ENCODE measurements at places on chromosomes 3 and 15. TPM values are rescaled to one million over a fixed set of nuclear protein-coding genes. Genes with fewer than 3 reads are reported as not detected.

SCAMP2 gene
- total RNA-seq, result 115 TPM

FAM98B gene
- 24.8 TPM for total RNA-seq

LSAMP gene
- total RNA-seq, result 24.6 TPM

MAGEL2 gene
- total RNA-seq, result 0.14 TPM

DNA sequence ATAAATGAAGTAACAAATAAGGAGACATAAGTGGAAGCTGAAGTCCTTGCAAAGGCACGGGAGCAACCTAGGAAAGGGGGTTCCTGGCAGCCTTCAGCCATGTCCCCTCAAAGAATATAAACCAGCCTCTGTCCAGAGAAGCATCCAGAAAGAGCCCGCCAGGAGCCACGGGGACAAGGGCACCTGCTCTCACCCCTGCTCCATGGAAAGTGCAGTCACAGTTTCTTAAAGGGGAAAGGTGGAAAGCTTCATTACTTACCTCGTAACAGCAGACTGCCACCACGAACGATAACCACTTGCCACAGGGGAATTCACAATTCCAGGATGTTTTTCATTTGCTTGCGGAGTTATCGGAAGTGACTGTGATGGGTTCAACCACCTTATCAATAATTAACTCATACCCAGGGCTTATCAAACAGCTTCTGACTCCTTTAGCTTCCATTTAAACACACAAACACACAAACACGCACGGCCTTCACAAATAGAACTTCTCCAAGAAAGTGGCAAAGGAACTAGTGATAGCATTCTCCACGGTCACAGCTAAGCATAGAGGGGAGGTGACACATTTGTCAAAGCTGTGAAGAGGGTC is 134.2 kb upstream of the IGF1R start:
- no peaks in the 10 kb centered on the region for H3K4me1 ChIP-seq
- no peak overlapping the region for H3K27ac ChIP-seq
- H3K36me3 ChIP-seq, result no peaks in the 10 kb centered on the region
- H3K27me3 ChIP-seq, result no peaks in the 10 kb centered on the region
- H3K4me3 ChIP-seq, result no peak overlapping the region
- DNase-seq, result no peak

DNA sequence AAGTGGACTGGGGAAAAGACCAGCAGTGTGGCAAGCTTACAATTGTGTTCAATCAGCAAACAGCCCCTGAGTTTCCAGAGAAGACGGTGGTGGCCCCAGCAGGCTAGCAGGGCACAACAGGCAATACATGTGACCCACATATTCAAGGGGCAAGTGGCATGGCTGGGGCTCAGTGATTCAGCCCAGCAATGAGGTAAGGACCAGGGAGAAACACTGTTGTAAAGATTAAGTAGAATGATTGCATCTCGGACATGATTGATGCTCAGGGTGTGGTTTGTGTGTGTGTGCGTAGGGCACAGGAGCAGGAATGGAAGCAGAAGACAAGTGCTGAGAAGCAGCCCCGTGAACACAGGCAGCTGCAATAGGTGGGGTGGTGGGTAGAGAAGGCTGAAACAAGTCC is 37.9 kb downstream of the KLHL6 start:
- no peak overlapping the region for H3K4me3 ChIP-seq
- H3K4me1 ChIP-seq, result no peaks in the 10 kb centered on the region
- H3K36me3 ChIP-seq, result no peaks in the 10 kb centered on the region
- no peak for DNase-seq
- no peaks in the 10 kb centered on the region for H3K27me3 ChIP-seq

GRCh38 chr15:79337591-79337990 is 26.7 kb downstream of the TMED3 start:
- peaks cover 5% of the 10 kb centered on the region for H3K4me1 ChIP-seq
- no peaks in the 10 kb centered on the region for H3K36me3 ChIP-seq
- H3K27ac ChIP-seq, result no peak overlapping the region
- H3K4me3 ChIP-seq, result no peak overlapping the region
- H3K27me3 ChIP-seq, result no peaks in the 10 kb centered on the region

DNA sequence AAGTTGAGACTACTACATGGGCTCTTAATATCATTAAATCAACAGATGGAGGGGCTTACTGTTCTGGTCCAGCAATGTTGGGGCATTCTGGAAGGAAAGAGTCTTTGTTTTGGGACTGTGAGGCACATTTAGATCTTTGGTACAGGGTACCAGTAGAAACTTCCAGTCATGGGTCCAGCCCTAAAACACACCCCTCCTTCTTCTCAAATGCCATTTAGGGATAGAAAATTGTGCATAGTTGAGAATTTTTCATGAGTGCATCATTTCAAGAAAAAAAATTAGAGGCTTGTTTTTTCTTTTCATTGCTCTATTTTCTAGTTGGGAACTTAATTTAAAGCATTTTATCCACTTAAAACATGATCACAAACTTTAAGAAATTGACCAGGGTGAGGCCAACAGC is 4.1 kb upstream of the RTP1 start:
- H3K4me1 ChIP-seq, result no peaks in the 10 kb centered on the region
- H3K27ac ChIP-seq, result no peak overlapping the region
- H3K4me3 ChIP-seq, result no peak overlapping the region
- no peaks in the 10 kb centered on the region for H3K36me3 ChIP-seq

DNA sequence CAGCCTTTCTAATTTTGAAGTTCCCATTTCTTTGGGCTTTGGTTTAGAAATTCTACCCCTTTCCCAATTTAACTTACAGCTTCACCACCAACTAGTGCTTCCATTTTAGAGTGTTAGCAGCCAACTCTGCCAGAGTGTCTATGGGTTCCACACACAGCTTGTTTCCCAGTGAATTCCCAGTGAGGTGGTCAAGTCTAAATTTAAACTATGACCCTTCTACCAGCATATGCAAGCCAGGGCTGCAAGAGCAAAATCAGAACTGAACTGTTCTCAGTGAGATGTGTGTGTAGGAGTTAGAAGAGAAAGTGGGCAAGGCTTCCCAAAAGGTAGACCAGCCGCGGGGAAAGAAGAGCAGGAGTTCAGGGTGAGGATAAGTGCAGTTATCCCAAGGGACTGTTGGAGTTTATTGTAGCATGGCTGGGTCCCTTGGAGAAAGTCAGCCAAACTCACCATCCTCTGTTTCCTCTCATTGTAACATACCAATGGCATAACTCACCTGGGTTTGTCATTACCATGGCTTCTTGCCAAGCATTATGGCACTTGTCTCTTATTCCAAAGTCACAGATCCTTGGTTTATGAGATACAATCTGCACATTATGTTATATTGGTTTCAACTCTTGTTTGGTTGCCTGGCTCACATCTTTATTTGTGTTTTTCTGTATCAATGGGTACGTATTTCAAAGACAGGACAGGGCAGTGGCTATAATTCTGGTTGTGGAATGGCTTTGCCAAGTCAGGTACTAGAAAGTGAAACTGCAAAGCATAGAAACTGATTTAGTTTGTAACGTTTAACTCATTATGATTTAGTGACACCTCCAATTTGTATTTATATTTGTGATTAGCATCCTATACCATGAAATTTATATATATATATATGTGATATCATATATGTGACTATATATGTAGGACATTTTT is 130.2 kb upstream of the UMPS start:
- H3K36me3 ChIP-seq, result no peaks in the 10 kb centered on the region
- no peak overlapping the region for H3K4me3 ChIP-seq
- no peak overlapping the region for H3K27ac ChIP-seq
- no peak for DNase-seq
- no peaks in the 10 kb centered on the region for H3K4me1 ChIP-seq

DNA sequence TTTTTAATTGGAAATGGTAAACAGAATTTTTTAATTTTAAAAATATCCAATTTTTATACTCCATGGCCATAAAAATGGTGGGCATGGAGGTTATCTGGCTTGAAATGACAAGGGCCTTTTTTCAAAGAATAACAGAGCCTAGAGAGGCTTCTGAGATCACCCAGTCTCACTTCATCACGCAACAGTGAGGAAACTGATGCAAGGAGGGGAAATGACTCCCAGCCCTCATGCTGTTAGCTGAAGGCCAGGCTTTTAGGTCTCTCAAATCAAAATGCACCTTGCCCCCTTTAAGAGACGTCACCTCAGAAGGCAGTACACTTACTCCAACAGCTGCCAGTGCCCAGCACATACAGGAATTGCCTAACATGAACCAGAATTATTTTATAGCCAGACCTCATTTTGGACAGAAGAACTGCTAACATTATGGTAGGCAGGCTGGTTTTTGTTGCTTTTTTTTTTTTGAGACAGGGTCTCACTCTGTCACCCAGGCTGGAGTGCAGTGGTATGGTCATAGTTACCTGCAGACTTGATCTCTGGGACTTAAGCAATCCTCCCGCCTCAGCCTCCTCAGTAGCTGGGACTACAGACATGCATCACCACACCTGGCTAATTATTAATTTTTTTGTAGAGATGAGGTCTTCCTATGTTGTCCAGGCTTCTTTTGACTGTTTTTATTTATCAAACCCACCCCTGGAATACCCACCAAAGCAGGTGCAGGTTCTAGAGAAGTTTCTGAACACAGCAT is 9.1 kb downstream of the RAB43 start:
- no peak for DNase-seq
- no peak overlapping the region for H3K27ac ChIP-seq
- no peaks in the 10 kb centered on the region for H3K27me3 ChIP-seq
- peaks cover 23% of the 10 kb centered on the region for H3K4me1 ChIP-seq

DNA sequence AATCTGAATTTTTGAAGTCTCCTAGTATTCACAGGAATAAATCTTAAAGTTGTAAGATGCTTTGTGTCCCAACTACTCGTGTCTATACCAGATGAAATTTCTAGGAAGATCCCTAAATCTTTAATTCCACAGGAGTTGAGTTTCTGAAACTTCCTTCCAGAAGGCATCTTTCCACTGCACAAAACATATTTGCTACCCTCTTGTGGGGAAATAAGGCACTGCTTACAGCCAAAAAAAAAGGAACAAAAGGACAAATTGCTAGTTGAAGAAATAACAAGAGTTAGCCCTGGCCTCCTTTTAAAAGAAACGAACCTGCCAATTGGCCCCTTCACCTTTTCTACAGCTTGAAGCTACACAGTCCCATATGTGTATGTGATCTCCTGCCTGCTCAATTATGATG is 54.0 kb downstream of the TAFA4 start:
- H3K36me3 ChIP-seq, result no peaks in the 10 kb centered on the region
- no peak for DNase-seq
- H3K4me1 ChIP-seq, result no peaks in the 10 kb centered on the region
- no peak overlapping the region for H3K27ac ChIP-seq

DNA sequence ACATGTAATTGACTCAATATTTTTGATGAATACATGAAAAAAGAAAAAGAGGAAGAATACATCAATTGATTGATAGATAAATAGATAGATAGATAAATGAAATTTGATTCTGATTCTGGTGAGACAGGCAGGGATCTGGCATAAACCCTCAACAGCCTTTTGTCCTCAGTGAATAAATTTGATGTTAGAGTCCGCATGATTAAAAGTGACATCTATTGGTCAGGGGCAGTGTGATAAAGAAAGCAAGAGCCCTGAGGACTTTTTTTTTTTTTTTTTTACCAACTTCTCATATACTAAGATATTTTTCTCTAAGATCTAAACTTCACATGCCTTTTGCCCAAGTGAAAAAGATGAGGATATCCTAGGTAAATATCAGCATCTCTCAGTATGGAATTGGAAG is 216.4 kb downstream of the LRRC3B start:
- H3K4me1 ChIP-seq, result no peaks in the 10 kb centered on the region
- H3K27me3 ChIP-seq, result no peaks in the 10 kb centered on the region
- no peak for DNase-seq
- no peak overlapping the region for H3K27ac ChIP-seq

GRCh38 chr3:61333192-61333961 is 82.1 kb upstream of the FHIT start:
- no peak overlapping the region for H3K27ac ChIP-seq
- DNase-seq, result no peak
- H3K27me3 ChIP-seq, result no peaks in the 10 kb centered on the region
- no peaks in the 10 kb centered on the region for H3K4me1 ChIP-seq
- no peaks in the 10 kb centered on the region for H3K36me3 ChIP-seq

DNA sequence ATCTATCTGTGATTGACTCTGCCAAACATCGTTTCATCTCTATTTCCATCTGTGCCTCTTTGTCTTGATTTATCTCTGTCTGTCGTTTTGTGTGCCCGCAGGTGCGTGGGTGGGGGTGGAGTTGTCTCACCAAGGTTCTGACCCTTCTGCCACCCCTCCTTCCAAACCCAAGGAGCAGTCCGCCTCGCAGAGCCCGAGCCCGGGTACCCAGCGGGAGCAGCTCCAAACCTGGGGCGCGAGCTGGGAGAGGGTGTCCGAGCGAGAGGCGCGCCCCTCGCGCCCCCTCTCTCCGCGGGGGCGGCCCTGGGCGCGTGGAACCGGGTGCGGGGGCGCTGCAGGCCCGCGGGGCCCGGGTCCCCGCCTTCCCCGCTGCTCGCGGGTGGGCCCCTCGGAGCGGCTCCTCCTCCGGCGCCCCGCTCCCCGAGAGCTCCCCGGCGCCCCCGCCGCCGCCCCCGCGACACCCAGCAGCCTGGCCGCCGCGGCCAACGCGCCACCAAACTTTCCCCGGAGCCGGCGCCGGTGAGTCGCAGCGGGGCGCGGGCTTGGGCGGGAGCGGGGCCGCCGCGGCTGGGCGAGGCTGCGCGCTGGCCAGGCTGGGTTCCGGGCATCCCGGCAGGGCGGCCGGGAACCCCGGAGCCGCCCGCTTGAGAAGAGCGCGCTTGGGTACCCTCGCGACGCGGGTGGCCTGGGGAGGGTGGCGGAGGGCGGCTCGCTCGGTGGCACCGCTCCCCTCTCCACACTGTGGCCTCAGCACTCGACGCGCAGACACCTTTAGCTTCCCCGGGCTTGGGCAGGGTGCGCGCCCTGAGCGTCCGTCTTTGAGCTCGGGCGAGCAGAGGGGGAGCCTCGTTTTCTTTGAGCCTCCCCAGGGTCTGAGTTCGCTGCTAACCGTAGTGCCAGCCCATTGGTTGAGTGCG is at the start of gene HRH1:
HRH1 (plus strand) TSS at position 458 of the 917 bp plus-strand sequence. CDS start 104,545 bp downstream, outside the sequence.
- H3K27ac ChIP-seq, result peak within 1 kb of the TSS; percentile 42
- H3K27me3 ChIP-seq, result peaks cover 25% of the 10 kb centered on the region
- DNase-seq, result no peak
- peak within 1 kb of the TSS; percentile 50 for H3K4me3 ChIP-seq
- peaks cover 11% of the 10 kb centered on the region for H3K4me1 ChIP-seq

DNA sequence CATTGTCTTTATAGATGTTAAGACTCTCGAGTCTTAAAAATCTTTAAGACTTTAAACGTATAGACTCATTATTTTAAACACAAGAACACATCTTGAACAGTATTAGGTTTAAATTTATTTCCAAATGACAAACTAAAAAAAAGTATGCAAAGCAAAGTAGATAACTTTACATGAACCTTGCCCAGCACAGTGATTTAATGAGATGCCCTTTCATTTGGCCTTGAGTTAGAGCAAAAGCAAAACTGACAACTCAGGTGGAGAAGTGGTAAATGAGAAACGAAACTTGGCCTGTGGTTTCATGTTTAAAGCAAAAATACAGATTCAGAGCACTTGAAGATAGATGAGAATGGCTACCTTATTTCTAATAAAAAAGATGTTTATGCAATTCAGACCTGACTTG is 8.6 kb downstream of the GPR15 start:
- H3K4me1 ChIP-seq, result no peaks in the 10 kb centered on the region
- no peak overlapping the region for H3K4me3 ChIP-seq
- H3K27me3 ChIP-seq, result no peaks in the 10 kb centered on the region
- DNase-seq, result no peak

GRCh38 chr3:171458071-171458863 is 1.9 kb downstream of the TNIK start:
- no peak for DNase-seq
- peak overlapping the region; percentile 78 for H3K4me3 ChIP-seq
- no peaks in the 10 kb centered on the region for H3K36me3 ChIP-seq
- no peak overlapping the region for H3K27ac ChIP-seq
- H3K4me1 ChIP-seq, result peaks cover 14% of the 10 kb centered on the region
- no peaks in the 10 kb centered on the region for H3K27me3 ChIP-seq

All from upper lobe of right lung (tissue), 1 donor.